Endothelial cell of umbilical vein (primary cell): ENCODE measurements at places on chromosomes 12 and 14. TPM values are rescaled to one million over a fixed set of nuclear protein-coding genes. Genes with fewer than 3 reads are reported as not detected.

PTPN21 gene
- polyA plus RNA-seq, result 9.2 and 10.2 TPM in 2 replicates

GRCh38 chr12:716506-716905, 35.9 kb upstream of the WNK1 start:
- no peaks in the 10 kb centered on the region for H3K4me1 ChIP-seq
- no peaks in the 10 kb centered on the region for H3K36me3 ChIP-seq
- no peak overlapping the region for H3K4me3 ChIP-seq

DNA sequence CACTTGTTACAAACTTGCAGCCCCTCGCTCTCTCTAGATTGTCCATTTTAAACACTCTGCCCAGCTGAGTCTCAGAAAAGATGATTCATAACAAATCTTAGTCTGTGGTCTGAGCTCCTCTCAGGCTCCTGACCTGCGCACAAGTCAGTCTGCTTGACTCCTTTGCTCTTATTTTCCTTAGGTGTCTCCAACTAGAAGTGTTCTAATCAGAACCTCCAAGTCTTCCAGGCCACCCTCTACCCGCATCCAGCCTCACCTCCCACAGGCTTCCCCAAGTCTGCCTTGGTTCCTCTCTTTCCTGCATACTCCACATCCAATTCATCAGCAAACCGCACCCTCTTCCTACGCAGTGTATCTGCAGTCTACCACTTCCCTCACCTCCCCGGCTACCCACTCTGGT, 42.4 kb upstream of the BDKRB2 start:
- no peak overlapping the region for H3K4me3 ChIP-seq
- H3K36me3 ChIP-seq, result no peaks in the 10 kb centered on the region
- H3K4me1 ChIP-seq, result no peaks in the 10 kb centered on the region
- H3K27me3 ChIP-seq, result no peaks in the 10 kb centered on the region

- no peak overlapping the region for H3K4me3 ChIP-seq
- no peak for DNase-seq
- H3K36me3 ChIP-seq, result no peaks in the 10 kb centered on the region
- no peak overlapping the region for H3K27ac ChIP-seq
Measured at GRCh38 chr12:10960211-10960610, 21.1 kb upstream of the TAS2R14 start.

GRCh38 chr12:76065917-76066316, 18.6 kb downstream of the NAP1L1 start:
- peaks cover 6% of the 10 kb centered on the region for H3K4me1 ChIP-seq
- no peak overlapping the region for H3K27ac ChIP-seq
- no peak for DNase-seq
- no peak overlapping the region for H3K4me3 ChIP-seq

DNA sequence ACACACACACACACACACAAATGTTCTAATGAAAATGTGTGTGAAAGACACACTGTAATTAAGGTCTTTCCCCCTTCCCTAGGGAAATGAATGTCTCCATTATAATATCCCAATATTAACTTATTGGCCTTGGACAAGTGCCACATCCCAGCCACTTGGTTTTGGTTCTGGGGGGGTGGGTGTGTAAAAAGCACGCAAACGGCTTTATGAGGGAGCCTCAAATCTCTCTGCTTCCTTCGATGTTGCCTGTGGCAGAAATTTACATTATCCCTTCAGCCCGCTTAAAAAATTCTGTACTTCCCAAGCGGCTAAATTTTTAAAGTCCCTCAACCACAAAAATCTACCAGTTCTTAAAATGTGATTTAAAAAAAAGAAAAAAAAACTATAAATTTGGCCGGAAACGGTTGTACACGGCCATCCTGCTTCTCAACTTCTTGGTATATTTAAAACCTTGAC, 432 bp downstream of the C14orf93 start:
- H3K4me3 ChIP-seq, result peak overlapping the region; percentile 73
- H3K27ac ChIP-seq, result peak overlapping the region; percentile 44
- H3K4me1 ChIP-seq, result peaks cover 29% of the 10 kb centered on the region
- no peak for DNase-seq

DNA sequence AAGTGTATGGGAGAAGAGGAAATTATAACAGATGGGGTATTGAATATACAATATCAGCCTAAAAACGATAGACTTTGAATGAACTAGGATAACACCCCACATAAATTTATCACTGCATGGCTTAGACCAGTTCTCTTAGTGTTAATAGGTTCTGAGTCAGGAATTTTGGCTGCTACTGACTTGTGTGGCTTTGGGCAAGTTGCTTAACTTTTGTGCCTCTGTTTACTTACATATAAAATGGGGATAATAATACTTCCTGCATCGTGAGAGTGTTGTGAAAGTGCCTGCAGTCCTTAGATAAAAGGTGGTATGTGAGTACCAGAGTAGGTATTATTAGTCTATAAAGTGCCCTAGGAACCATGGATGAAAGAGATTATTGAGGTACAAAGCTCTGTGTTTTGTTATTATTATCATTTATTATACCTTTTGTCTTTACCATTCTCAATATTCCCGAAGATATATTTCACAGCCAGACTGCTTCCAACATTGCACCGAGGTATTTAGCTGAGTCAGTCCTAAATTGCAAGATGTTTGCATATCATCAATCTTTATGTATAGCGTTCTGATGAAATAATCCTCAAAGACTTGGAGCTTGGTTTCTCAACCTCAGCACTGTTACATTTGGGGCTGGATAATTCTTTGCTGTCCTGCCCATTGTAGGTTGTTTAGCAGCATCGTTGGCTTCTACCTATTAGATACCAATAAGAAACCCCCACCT, 2.3 kb upstream of the PAWR start:
- H3K27me3 ChIP-seq, result no peaks in the 10 kb centered on the region
- DNase-seq, result no peak
- H3K27ac ChIP-seq, result no peak overlapping the region
- H3K4me1 ChIP-seq, result peaks cover 9% of the 10 kb centered on the region
- H3K36me3 ChIP-seq, result no peaks in the 10 kb centered on the region

AJUBA gene
- 50.0 and 50.7 TPM in 2 replicates for polyA plus RNA-seq

DBX2 gene
- polyA plus RNA-seq, result not detected in 2 replicates

DNA sequence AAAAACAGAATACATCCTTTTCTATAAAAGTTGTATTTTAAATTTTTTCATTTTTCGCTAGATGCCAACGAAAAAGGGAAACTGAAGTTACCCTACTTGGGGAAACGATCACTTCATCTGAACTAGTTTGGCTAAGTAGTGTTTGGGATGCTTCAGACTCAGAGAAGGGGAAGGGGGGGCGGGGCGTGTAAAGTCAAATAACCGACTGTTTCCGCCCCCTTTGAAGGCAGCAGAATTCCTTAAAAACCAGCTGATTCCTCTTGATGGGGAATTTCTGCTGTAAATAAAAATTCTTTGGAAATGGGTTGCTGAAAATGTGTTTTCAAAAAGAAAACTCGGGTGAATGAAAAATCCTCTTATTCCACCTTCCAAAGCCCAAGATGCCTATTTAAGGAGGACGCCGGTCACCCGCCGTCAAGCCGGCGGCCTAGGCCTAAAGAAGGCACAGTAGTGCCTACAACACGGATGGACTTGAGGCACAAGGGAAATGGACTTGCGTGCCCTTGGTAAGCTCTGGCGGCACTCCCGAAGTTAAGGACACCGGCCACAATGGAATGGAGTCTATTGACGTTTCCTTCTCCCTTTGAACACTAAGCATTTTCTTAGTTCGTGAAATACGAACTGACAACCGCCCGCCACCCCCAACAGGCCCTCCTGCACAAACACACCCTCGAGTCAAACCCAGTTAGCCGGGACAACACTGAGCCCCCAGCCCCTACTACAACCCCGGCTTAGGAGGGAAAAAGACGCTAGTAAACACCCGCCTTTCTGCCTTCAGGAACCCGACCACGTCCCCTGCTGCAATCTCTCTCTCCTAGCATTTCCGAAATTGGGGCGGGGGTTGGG, 1.9 kb downstream of the ATXN2 start:
- H3K27me3 ChIP-seq, result no peaks in the 10 kb centered on the region
- peak; percentile 81 for DNase-seq
- H3K4me3 ChIP-seq, result peak overlapping the region; percentile 89
- no peaks in the 10 kb centered on the region for H3K36me3 ChIP-seq
- H3K4me1 ChIP-seq, result peaks cover 26% of the 10 kb centered on the region
